Activated T-helper 1 cell treated with anti-CD3 and anti-CD28 coated beads, Interleukin-12 subunit alpha, Interleukin-12 subunit beta, Interleukin-2, Interleukin-4 antibody, amounts not matched to agents 30 ng/mL and 10 ng/mL and 1 ng/mL, durations not matched to agents 14 hours and 24 hours and 36 hours (primary cell): ENCODE measurements at places on chromosomes 3 and 15. TPM values are rescaled to one million over a fixed set of nuclear protein-coding genes. Genes with fewer than 3 reads are reported as not detected.

- DNase-seq, result no peak
- H3K27me3 ChIP-seq, result peaks cover 3% of the 10 kb centered on the region
- peaks cover 3% of the 10 kb centered on the region for H3K36me3 ChIP-seq
- peaks cover 35% of the 10 kb centered on the region for H3K4me1 ChIP-seq
- H3K4me3 ChIP-seq, result no peak overlapping the region
- no peak overlapping the region for H3K27ac ChIP-seq
Observed at GRCh38 chr15:40958723-40959122, 5.5 kb downstream of the CHAC1 start.

DNA sequence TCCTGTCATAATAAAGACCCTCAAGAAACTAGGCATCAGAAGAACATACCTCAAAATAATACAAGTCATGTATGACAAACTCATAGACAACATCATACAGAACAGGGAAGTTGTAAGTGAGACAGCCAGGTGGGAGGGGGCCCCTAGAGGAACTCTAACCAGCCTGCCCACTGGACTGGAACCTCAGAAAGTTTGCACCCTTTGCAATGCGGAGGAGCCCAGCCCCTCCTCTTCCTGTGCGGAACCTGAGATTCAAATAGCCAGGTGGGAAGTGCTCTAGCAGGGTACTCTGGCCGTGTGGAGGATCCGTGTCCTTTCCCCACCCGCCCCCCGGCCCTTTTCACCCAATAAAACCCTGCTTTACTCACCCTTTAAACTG is 387.0 kb upstream of the CBLB start:
- peaks cover 8% of the 10 kb centered on the region for H3K4me1 ChIP-seq
- H3K4me3 ChIP-seq, result no peak overlapping the region
- H3K27me3 ChIP-seq, result no peaks in the 10 kb centered on the region
- DNase-seq, result no peak
- H3K36me3 ChIP-seq, result peaks cover 18% of the 10 kb centered on the region

- no peaks in the 10 kb centered on the region for H3K4me1 ChIP-seq
- no peak for DNase-seq
- H3K27me3 ChIP-seq, result no peaks in the 10 kb centered on the region
- H3K4me3 ChIP-seq, result no peak overlapping the region
Observed at GRCh38 chr3:29488922-29489321, 208.1 kb downstream of the RBMS3 start.

DNA sequence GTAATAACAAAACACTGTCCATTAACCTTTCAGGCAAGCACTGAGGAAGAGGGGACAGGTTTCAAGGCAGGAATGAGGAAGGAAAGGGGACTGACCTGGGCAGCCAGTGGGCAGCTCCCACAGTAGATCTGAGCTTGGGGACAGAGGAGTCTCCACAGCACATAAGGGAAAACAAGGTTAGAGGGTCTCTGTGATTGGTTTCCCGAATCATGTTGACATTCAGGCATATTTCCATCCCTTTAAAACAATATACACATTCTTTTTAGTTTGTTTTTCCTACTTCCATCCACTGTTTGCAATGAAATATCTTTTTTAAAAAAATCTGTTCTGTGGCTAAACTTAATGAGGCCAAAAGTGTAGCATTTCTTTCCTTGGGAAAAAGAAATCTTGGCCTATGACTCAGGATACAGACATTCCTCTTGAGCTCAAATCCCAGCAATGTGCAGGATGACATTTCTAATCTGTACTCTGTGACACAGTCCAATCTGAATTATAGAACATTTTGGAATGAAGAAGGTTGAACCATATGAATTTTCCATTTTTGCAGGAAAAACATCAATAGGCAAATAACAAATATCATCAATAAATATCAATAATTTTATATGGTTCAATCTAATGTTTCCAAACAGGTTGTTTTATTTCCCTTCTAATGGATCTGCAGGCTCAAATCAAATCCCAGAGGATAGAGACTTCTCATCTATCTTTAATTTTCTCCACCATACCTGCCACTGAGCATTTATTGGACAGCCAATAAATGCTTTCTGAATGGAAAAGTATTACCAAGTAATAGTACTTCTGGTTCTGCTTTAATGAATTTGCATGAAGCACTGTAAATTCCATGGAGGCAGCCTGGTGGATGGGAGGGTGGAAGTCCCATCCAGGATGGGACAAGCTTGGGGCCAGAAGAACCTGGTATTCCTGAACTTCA is 54.1 kb downstream of the ITGB5 start:
- no peak overlapping the region for H3K27ac ChIP-seq
- H3K4me3 ChIP-seq, result no peak overlapping the region
- H3K4me1 ChIP-seq, result peaks cover 12% of the 10 kb centered on the region
- no peaks in the 10 kb centered on the region for H3K36me3 ChIP-seq

DNA sequence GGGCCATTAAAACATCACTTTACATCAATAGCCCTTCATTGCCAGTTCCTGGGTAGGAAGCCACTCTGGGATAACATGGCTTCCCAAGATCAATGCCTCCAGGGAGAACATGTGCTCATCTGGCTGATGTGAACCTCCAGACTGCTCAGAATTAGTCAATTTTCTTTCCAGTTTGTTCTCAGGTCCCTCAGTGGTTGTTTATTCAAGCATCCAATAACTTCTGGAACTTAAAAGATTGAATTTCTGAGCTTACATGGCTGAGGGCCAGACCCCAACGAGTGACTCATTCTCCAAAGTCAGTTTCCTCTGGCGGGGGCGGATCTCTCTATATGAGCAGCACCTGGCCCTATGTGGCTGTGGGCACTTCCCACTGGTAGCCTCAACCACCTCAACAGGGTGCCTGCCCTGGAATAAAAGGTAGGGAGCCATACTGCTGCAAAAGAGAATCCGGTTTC is 34.0 kb downstream of the LYZL4 start:
- no peak for DNase-seq
- no peaks in the 10 kb centered on the region for H3K36me3 ChIP-seq
- H3K4me1 ChIP-seq, result peaks cover 5% of the 10 kb centered on the region
- peaks cover 6% of the 10 kb centered on the region for H3K27me3 ChIP-seq
- no peak overlapping the region for H3K4me3 ChIP-seq
- no peak overlapping the region for H3K27ac ChIP-seq

DNA sequence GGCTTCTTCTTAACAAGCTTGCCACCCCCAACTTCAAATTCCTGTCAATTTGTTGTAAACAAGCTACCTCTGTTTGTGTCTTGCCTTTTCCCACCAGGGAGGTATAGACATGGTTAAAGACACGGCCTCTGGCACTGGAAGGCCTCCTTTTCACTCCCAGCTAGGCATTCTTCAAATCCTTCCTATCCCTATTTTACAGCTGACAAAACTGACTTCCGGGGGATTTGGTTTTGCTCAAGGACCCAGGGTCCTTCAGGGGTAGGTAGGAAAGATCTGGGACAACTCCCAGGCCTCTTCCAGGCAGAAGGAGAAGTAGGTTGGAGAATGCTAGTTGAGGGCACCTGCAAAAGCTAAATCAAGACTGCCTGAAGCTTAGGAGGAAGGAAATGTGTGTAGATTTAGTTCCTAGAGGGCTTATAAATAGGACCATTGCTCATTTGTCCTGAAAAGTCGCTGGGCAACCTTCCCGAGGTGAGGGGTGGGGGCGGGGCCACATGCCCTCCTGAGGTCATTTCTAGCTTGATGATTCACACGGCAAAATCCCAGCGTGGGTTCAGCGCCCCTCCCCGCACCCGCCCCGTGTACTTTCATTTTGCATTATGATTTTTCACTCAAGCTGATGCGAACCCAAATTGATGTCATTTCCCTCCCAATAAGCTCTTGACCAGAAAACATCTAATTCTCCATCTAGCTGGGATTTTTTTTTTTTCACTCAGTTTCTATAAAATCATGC is 365.5 kb downstream of the SHQ1 start:
- peaks cover 73% of the 10 kb centered on the region for H3K4me1 ChIP-seq
- H3K27ac ChIP-seq, result peak overlapping the region; percentile 94
- no peaks in the 10 kb centered on the region for H3K27me3 ChIP-seq

- no peaks in the 10 kb centered on the region for H3K4me1 ChIP-seq
- no peak overlapping the region for H3K4me3 ChIP-seq
- no peak for DNase-seq
Observed at GRCh38 chr3:139830817-139831216, 104.2 kb upstream of the CLSTN2 start.

DNA sequence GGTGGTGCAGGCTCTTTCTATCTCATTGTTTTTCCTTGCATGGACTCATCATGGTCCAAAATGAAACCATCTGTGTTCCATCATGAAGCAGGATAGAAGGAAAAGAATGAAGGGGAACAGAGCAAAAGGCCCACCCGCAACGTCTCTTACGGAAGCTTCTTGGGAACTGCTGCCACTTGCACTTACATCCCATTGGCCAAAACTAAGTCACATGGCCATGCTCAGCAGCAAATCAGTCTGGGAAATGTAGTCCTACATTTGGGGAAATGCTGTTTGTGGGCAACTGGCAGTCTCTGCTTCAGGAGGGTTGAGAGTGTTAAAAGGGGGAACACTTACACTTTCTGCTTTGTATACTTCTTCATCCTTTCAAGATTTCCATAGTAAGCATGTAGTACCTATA is 191.6 kb downstream of the SV2B start:
- no peak overlapping the region for H3K27ac ChIP-seq
- H3K4me3 ChIP-seq, result no peak overlapping the region
- no peaks in the 10 kb centered on the region for H3K4me1 ChIP-seq
- H3K36me3 ChIP-seq, result no peaks in the 10 kb centered on the region
- DNase-seq, result no peak

GRCh38 chr15:73956743-73957135 is 30.5 kb downstream of the LOXL1 start:
- H3K27me3 ChIP-seq, result peaks cover 2% of the 10 kb centered on the region
- no peak overlapping the region for H3K27ac ChIP-seq
- no peaks in the 10 kb centered on the region for H3K36me3 ChIP-seq
- peaks cover 37% of the 10 kb centered on the region for H3K4me1 ChIP-seq
- H3K4me3 ChIP-seq, result no peak overlapping the region
- DNase-seq, result no peak

GRCh38 chr3:23944007-23944783 is 891 bp upstream of the NR1D2 start:
- peaks cover 24% of the 10 kb centered on the region for H3K27me3 ChIP-seq
- peak overlapping the region; percentile 71 for H3K4me3 ChIP-seq
- no peak for DNase-seq
- peak overlapping the region; percentile 53 for H3K27ac ChIP-seq
- H3K4me1 ChIP-seq, result peaks cover 10% of the 10 kb centered on the region

DNA sequence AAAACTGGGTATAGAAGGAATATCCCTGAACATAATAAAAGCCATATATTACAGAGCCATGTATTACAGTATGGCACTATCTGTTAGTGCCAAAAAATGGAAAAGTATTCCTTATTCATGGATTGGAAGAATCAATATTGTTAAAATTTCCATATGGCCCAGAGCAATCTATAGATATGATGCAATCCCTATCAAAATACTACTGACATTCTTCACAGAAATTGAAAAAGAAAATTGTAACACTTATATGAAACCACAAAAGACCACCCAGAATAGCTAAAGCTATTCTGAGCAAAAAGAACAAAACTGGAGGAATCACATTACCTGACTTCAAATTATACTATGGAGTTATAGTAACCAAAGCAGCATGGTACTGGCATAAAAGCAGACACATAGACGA is 218.8 kb downstream of the PLCL2 start:
- no peak for DNase-seq
- H3K36me3 ChIP-seq, result peaks cover 10% of the 10 kb centered on the region
- no peaks in the 10 kb centered on the region for H3K4me1 ChIP-seq
- no peak overlapping the region for H3K4me3 ChIP-seq

- no peak for DNase-seq
- H3K4me1 ChIP-seq, result no peaks in the 10 kb centered on the region
- H3K27ac ChIP-seq, result no peak overlapping the region
- peaks cover 8% of the 10 kb centered on the region for H3K27me3 ChIP-seq
- H3K36me3 ChIP-seq, result peaks cover 2% of the 10 kb centered on the region
- no peak overlapping the region for H3K4me3 ChIP-seq
Observed at GRCh38 chr3:185960522-185961288, 22.9 kb upstream of the TRA2B start.

DNA sequence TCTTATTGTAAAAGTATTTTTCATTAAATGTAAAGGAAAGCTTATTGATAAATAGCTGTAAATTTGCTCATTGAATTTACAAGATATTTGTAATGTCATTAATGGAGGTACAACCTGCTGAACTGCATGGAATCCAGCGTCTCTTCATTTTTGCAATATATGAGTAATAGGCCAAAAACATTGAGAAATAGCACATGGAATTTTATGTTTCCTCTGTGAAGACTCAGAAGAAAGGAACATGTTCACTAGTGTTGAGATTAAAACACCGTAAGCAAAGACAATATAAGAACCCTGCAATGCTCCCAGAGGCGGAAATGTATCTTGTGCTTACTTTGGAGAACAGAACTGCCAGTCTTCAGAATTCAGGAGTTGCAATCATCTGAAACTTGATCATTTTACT is 167.6 kb downstream of the ALDH1A2 start:
- no peak overlapping the region for H3K27ac ChIP-seq
- no peak overlapping the region for H3K4me3 ChIP-seq
- H3K36me3 ChIP-seq, result no peaks in the 10 kb centered on the region
- DNase-seq, result no peak

DNA sequence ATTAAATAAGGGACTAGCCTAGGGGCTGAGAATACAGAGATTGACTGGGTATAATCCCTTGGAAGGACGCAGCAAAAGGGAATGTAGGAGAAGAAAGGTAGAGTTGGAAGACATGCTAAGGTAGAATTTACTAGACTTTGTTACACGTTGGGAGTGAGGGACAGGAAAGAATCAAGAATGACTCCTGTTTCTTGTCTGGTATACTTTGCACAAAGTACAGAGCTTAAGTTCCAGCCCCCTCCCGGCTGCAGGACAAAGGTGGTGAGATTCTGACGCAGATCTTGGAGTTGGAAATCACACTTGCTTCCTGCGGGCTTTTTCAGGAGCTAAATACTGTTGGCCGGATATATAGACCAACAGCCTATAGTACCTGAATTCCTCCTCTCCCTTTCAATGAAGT is 895 bp downstream of the HYKK start:
- H3K36me3 ChIP-seq, result no peaks in the 10 kb centered on the region
- no peak for DNase-seq
- no peak overlapping the region for H3K27ac ChIP-seq
- H3K27me3 ChIP-seq, result peaks cover 9% of the 10 kb centered on the region
- peaks cover 31% of the 10 kb centered on the region for H3K4me1 ChIP-seq

- H3K27me3 ChIP-seq, result no peaks in the 10 kb centered on the region
- no peak for DNase-seq
Observed at GRCh38 chr3:50658416-50658815, 16.3 kb upstream of the DOCK3 start.

- no peak for DNase-seq
- peaks cover 9% of the 10 kb centered on the region for H3K36me3 ChIP-seq
- H3K27me3 ChIP-seq, result no peaks in the 10 kb centered on the region
- no peak overlapping the region for H3K27ac ChIP-seq
- peaks cover 20% of the 10 kb centered on the region for H3K4me1 ChIP-seq
Observed at GRCh38 chr3:195124378-195124992, 146.5 kb downstream of the XXYLT1 start.

Gene DGKG
- total RNA-seq, result 0.26 and 1.4 TPM in 2 replicates

Gene NANOGP8
- not detected in 2 replicates for total RNA-seq

Gene CLDN1
- 0.22 and 0.34 TPM in 2 replicates for total RNA-seq

Gene PPP1R14D
- total RNA-seq, result not detected in 2 replicates

Gene GOLGA8Q
- 1.1 and 2.0 TPM in 2 replicates for total RNA-seq

Gene DPPA4
- total RNA-seq, result not detected in 2 replicates

Gene SLC28A1
- not detected in 2 replicates for total RNA-seq

Gene SLC22A14
- not detected in 2 replicates for total RNA-seq

Gene EPHB1
- 5.0 and 5.2 TPM in 2 replicates for total RNA-seq

Gene CD200R1
- 6.7 and 6.8 TPM in 2 replicates for total RNA-seq
